ENCODE measurements at places on chromosomes 1 and 21. TPM values are rescaled to one million over a fixed set of nuclear protein-coding genes. Genes with fewer than 3 reads are reported as not detected.
A peak's percentile ranks its signal among the peaks of the same experiment; 100 is the strongest.

The ICOSLG gene
- polyA plus RNA-seq: 2.3 TPM

GRCh38 chr1:233075915-233076295 lies 125.5 kb downstream of the NTPCR start:
- no peak overlapping the region for H3K27ac ChIP-seq
- H3K4me3 ChIP-seq: no peak overlapping the region
- H3K4me1 ChIP-seq: no peaks in the 10 kb centered on the region
- DNase-seq: no peak

DNA sequence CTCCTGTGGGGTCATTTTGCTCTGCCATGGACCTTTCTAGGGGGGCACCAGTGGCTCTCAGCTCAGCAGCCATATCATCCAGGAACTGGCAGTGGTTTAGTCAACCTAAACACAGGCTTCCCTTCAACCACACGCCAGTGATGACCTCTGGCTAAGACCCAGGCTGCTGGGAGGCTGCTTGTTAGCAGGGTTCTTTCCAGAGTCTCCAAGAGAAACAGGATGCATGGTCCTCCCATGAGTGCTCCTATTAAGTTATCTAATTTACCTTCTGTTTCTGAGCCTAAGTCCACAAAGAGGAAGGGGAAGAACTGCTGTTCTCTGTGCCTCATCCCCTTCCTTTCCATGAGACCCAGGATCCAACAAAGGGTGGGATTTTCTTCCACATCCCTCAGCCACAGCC lies 137.3 kb upstream of the PLXNA2 start:
- H3K36me3 ChIP-seq: no peaks in the 10 kb centered on the region
- no peak overlapping the region for H3K4me3 ChIP-seq
- H3K27ac ChIP-seq: no peak overlapping the region

- no peak for DNase-seq
- H3K36me3 ChIP-seq: no peaks in the 10 kb centered on the region
- no peaks in the 10 kb centered on the region for H3K27me3 ChIP-seq
- H3K27ac ChIP-seq: no peak overlapping the region
Observed at GRCh38 chr1:224273641-224274040, 56.3 kb downstream of the NVL start.

- no peak for DNase-seq
- H3K27me3 ChIP-seq: no peaks in the 10 kb centered on the region
- no peak overlapping the region for H3K4me3 ChIP-seq
- peaks cover 23% of the 10 kb centered on the region for H3K36me3 ChIP-seq
- H3K27ac ChIP-seq: no peak overlapping the region
Observed at GRCh38 chr21:46191257-46191685, 7.0 kb upstream of the SPATC1L start.

GRCh38 chr1:26538480-26539412 lies 9.2 kb downstream of the RPS6KA1 start:
- H3K27ac ChIP-seq: no peak overlapping the region
- H3K4me1 ChIP-seq: peaks cover 84% of the 10 kb centered on the region
- DNase-seq: peak; percentile 63
- H3K27me3 ChIP-seq: no peaks in the 10 kb centered on the region

- no peak for DNase-seq
- H3K4me3 ChIP-seq: no peak overlapping the region
Observed at GRCh38 chr1:54926970-54927369, 40.0 kb upstream of the DHCR24 start.

DNA sequence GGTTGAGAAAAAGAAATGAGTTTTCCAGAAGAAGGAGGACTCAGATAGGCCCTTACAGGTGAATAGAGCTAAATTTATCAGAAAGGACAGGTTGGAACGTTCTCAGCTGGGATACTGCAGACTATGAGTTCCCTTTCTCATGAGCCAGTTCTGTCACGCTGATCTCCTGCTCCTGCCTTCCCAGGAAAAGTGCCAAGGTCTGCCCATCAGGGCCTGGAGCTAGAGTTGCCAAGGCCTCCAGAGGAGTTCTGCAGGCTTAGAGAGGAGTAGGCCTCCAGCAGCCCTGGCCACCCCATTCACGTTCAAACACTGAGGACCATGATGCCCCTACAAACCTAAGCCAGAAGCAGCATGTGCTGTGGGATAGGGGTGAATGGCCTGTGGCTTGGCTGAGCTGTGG lies 126.8 kb upstream of the TNR start:
- no peaks in the 10 kb centered on the region for H3K27me3 ChIP-seq
- H3K4me3 ChIP-seq: no peak overlapping the region
- H3K36me3 ChIP-seq: no peaks in the 10 kb centered on the region
- no peak for DNase-seq
- H3K4me1 ChIP-seq: no peaks in the 10 kb centered on the region

The TINAGL1 gene
- polyA plus RNA-seq: not detected

DNA sequence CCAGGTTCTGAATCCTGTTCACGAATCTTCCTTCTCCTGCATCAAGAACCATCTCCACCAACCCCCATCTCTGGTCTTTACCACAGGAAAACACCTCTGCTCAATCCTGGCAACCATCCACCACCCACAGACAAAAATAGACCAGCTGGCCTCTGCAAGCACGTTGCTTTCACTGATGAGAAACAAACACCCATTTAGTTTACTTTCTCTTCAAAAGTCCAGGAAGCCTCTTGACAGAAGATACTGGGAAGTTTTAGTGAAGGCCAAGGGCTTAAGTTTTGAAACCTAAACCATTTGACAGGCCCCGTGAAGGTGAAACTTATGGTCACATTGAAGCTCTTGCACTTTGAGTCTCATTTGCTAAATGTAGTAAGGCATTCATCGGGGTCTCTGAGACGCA lies 122.6 kb upstream of the PPP2R5A start:
- H3K4me1 ChIP-seq: peaks cover 24% of the 10 kb centered on the region
- peak; percentile 27 for DNase-seq
- no peaks in the 10 kb centered on the region for H3K36me3 ChIP-seq
- H3K27me3 ChIP-seq: no peaks in the 10 kb centered on the region
- H3K27ac ChIP-seq: no peak overlapping the region

The C8B gene
- not detected for polyA plus RNA-seq

DNA sequence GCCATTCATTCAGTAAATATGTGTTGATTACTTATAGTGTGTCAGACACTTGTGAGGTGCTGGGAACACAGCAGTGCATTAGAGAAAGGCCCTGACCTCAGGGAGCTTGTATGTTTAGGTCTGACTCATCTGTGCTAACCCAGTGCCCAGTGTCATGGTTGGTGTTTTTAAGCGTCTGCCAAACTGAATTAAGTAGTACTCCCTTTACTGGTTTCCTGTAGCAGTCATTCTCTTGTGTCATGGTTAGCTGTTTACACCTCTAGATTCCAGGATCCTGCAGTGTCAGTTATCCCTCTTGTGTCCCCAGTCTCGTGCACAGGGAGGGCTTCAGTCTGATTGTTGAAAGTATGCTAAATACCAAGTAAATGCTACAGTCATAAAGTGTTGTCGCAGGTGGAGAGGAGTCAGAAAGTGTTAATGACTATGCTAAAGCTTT lies 14.2 kb downstream of the UCK2 start:
- no peaks in the 10 kb centered on the region for H3K36me3 ChIP-seq
- no peak overlapping the region for H3K27ac ChIP-seq
- no peaks in the 10 kb centered on the region for H3K27me3 ChIP-seq
- H3K4me3 ChIP-seq: no peak overlapping the region

GRCh38 chr1:85133565-85134159 lies 67.2 kb downstream of the SYDE2 start:
- no peaks in the 10 kb centered on the region for H3K36me3 ChIP-seq
- H3K4me3 ChIP-seq: no peak overlapping the region
- no peaks in the 10 kb centered on the region for H3K4me1 ChIP-seq
- H3K27me3 ChIP-seq: no peaks in the 10 kb centered on the region
- no peak for DNase-seq
- no peak overlapping the region for H3K27ac ChIP-seq

DNA sequence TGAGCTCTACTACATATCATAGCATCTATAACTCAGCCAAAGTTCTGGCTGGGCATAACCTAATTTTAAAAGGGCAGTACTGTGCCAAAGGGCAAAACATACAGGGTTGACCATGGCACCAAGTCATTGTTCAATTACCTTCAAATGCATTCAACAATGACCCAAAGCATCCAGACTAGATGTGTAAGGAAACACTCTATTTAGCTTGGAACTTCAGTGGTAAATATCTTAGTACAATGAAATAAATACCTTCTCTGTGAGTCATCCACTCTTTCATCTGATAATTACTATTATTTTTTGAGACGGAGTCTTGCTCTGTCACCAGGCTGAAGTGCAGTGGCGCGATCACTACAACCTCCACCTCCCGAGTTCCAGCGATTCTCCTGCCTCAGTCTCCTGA lies 70.0 kb downstream of the NVL start:
- H3K27me3 ChIP-seq: no peaks in the 10 kb centered on the region
- DNase-seq: no peak
- H3K27ac ChIP-seq: no peak overlapping the region
- H3K36me3 ChIP-seq: no peaks in the 10 kb centered on the region
- H3K4me1 ChIP-seq: peaks cover 13% of the 10 kb centered on the region

- H3K36me3 ChIP-seq: no peaks in the 10 kb centered on the region
- no peaks in the 10 kb centered on the region for H3K27me3 ChIP-seq
Observed at GRCh38 chr1:44553127-44553758, 121.0 kb downstream of the TMEM53 start.

DNA sequence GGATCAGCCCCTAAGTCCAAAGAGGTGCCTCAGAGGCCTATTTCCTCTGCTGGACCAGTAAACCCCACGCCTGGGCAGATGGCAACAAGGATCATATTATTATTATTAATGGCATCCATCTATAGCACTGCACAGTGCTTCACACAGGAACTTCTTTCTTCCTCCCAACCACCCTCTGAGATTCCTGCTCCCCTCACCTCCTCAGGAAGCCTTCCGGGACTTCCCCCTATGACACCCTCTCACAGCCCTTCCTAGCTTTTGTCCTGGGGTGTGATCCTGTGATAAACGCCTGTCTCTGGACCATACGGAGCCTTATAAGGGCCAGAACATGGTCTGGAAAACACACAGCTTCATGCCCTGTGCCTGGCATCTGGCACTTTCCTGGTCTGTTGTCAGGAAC lies 3.2 kb downstream of the FBXO2 start:
- no peak overlapping the region for H3K27ac ChIP-seq
- H3K27me3 ChIP-seq: no peaks in the 10 kb centered on the region
- DNase-seq: no peak
- H3K4me3 ChIP-seq: peak overlapping the region; percentile 33

The NGF gene
- polyA plus RNA-seq: not detected

GRCh38 chr1:212438831-212439237 lies 6.1 kb downstream of the NENF start:
- no peak overlapping the region for H3K4me3 ChIP-seq
- DNase-seq: no peak
- no peak overlapping the region for H3K27ac ChIP-seq
- no peaks in the 10 kb centered on the region for H3K36me3 ChIP-seq
- H3K27me3 ChIP-seq: no peaks in the 10 kb centered on the region
- H3K4me1 ChIP-seq: peaks cover 14% of the 10 kb centered on the region

The C1orf74 gene
- 0.35 TPM for polyA plus RNA-seq

GRCh38 chr1:31671561-31672201 lies 27.0 kb upstream of the PEF1 start:
- H3K36me3 ChIP-seq: no peaks in the 10 kb centered on the region
- H3K4me3 ChIP-seq: no peak overlapping the region
- H3K27me3 ChIP-seq: peaks cover 6% of the 10 kb centered on the region
- H3K4me1 ChIP-seq: peaks cover 3% of the 10 kb centered on the region
- H3K27ac ChIP-seq: no peak overlapping the region
- no peak for DNase-seq

DNA sequence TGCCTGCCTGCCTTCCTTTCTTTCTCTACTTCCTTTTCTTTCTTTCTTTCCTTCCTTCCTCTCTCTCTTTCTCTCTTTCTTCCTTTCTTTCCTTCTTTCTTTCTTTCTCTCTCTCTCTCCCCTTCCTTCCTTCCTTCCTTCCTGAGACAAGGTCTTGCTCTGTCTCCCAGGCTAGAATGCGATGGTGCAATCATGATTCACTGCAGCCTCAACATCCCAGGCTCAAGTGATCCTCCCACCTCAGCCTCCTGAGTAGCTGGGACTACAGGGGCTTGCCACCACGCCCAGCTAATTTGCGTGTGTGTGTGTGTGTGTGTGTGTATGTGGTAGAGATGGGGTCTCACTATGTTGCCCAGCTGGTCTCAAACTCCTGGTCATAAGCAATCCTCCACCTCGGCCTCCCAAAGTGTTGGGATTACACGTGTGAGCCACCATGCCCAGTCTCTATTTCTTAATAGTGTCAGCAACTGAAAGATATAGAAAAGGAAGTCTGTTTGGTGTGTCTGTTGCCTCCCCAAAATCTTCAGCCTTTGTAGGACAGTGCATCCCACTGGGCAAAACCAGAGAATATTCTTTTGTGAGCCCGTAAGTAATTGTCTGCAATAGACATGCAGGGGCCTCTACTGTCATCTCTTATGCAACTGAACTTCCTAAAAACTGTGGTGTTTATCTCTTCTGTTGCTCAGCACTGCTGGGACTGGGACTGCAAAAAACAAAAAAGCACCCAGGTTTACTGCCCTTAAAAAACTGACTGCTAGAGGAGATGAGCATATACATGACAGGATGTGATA lies 20.9 kb upstream of the RAB4A start:
- no peak for DNase-seq
- H3K27ac ChIP-seq: no peak overlapping the region
- peaks cover 42% of the 10 kb centered on the region for H3K4me1 ChIP-seq
- H3K4me3 ChIP-seq: no peak overlapping the region

The KCNK2 gene
- polyA plus RNA-seq: not detected

- no peak for DNase-seq
- H3K4me3 ChIP-seq: no peak overlapping the region
- no peaks in the 10 kb centered on the region for H3K4me1 ChIP-seq
- H3K36me3 ChIP-seq: no peaks in the 10 kb centered on the region
- H3K27me3 ChIP-seq: no peaks in the 10 kb centered on the region
- H3K27ac ChIP-seq: no peak overlapping the region
Observed at GRCh38 chr1:19322481-19322880, 10.4 kb downstream of the SLC66A1 start.

The FNDC5 gene
- polyA plus RNA-seq: 0.77 TPM

GRCh38 chr1:109890115-109890953 lies 20.3 kb upstream of the CSF1 start:
- no peak overlapping the region for H3K4me3 ChIP-seq
- H3K36me3 ChIP-seq: no peaks in the 10 kb centered on the region
- peaks cover 3% of the 10 kb centered on the region for H3K4me1 ChIP-seq
- no peak for DNase-seq
- no peaks in the 10 kb centered on the region for H3K27me3 ChIP-seq
- no peak overlapping the region for H3K27ac ChIP-seq

DNA sequence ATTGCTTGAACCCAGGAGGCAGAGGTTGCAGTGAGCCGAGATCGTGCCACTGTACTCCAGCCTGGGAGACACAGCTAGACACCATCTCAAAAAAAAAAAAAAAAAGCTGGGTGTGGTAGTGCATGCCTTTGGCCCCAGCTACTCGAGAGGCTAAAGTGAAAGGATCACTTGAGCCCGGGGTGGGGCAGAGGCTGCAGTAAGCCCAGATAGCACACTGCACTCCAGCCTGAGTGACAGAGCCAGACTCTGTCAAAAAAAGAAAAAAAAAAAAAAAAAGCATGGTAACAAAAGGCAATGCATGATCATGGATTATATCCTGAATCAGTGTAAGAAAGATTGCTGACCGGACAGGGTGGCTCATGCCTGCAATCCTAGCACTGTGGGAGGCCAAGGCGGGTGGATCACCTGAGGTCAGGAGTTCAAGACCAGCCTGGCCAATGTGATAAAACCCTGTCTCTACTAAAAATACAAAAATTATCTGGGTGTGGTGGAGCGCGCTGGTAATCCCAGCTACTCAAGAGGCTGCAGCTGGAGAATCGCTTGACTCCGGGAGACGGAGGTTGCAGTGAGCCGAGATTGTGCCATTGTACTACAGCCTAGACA lies 76.3 kb downstream of the RUSC1 start:
- H3K27ac ChIP-seq: no peak overlapping the region
- H3K4me1 ChIP-seq: no peaks in the 10 kb centered on the region
- no peak for DNase-seq
- no peaks in the 10 kb centered on the region for H3K27me3 ChIP-seq

The LCE3E gene
- polyA plus RNA-seq: not detected

Measured in CD8-positive, alpha-beta memory T cell (primary cell).